Upper lobe of right lung (tissue), 1 donor: ENCODE measurements at places on chromosomes 11 and 22.
A peak's percentile ranks its signal among the peaks of the same experiment; 100 is the strongest.

- DNase-seq = no peak
These were observed 143.8 kb downstream of the LARGE1 start for GRCh38 chr22:33776491-33776890.

DNA sequence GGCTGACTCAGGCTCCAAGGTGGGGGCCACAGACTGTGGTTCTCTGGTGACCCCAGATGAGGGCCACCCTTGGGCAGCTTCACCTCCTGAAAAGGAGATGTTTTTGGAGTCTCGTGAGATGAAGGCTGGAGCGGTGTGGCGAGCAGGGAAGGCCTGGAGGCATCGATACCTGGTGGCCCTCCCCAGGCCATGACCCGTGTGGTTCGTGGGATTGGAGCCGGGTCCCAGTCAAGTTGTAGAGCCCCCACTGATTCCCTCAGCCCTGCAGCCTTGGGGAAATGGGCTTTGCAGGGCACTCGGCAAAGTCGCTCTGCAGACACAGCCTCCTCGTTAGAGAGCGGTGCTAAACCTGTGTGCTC, 1083.4 kb downstream of the BRD1 start:
- peak; percentile 53 for DNase-seq

- no peak for DNase-seq
These were observed 41.7 kb downstream of the MCM5 start for GRCh38 chr22:35441489-35442100.

- no peak for DNase-seq
These were observed 6.6 kb upstream of the OR4B1 start for GRCh38 chr11:48210052-48210451.

GRCh38 chr11:99117603-99118002, 96.9 kb downstream of the CNTN5 start:
- DNase-seq = no peak

DNA sequence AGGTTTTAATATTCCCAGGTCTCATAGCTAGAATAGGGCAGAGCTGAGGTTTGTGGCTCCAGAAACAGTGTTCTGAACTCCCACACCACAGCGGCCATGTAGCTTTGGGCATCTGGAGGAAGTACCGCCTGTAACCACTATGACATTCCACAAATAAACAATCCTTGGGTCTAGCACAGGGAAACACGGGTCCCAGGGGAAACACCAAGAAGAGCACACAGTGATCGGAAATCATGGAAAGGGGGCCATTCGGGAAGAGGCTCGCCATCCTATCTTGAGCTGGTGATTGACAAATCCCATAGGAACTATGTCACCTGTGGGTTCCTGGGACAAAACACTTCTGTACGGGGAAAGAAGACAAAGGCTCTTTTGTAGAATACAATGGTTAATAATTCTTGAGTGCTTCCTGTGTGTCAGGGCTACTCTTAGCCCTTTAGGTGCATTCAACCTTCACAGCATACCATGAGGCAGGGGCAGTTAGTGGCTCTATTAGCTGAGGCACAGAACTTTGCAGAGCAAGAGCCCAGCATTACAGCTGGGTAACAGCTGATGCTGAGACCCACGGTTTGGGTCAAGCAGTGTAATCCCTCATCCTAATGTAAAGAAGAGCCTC, 514.2 kb downstream of the NTM start:
- no peak for DNase-seq

DNA sequence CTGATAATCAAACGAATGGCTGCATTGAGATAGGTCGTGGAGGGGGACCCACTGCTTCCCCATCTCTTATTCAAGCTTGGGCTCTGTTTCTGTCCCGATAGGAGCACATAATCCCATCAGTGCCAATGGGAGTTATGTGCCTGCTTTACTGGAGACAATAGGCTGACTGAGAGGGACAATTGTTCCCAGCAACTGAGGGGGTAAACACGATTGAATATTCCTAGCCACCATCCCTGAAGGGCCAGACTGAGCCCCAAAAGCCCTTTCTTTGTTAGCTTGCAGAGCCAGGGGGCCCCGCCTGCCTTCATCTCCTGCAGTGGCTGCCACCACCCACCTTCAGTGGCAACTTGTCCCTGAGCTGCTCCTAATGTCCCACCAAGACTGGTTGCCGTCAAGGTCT, 172.8 kb upstream of the NAV2 start:
- no peak for DNase-seq

DNA sequence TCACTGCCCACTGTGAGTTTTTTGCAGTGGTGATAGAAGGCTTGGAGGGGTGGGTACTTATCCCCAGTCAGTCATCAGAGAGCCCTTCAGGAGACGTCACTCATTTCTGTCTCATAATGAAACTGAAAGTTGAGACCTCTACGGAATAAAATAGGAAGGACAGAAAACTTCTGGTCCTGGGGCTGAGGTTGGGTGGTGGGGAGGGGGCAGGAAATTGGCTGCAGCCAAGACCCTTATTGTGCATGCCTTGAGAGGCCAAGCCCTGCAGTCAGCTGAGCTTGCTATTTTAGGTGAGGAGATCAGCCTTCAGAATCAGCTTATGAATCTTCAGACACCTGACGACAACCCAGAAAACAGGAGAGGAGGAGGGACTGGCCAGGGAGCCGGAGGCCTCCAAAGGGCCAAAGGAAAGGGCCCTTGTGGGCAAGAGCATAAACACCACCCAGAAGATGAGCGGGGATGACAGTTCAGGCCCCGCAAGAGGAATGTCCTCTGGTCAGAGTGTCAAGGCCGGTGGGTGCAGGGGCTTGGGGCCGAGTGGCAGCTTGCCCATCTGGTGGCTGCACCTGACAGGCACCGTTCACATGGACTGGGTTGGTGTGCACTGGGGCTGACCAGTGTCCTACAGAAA, 17.9 kb upstream of the ADA2 start:
- no peak for DNase-seq

DNA sequence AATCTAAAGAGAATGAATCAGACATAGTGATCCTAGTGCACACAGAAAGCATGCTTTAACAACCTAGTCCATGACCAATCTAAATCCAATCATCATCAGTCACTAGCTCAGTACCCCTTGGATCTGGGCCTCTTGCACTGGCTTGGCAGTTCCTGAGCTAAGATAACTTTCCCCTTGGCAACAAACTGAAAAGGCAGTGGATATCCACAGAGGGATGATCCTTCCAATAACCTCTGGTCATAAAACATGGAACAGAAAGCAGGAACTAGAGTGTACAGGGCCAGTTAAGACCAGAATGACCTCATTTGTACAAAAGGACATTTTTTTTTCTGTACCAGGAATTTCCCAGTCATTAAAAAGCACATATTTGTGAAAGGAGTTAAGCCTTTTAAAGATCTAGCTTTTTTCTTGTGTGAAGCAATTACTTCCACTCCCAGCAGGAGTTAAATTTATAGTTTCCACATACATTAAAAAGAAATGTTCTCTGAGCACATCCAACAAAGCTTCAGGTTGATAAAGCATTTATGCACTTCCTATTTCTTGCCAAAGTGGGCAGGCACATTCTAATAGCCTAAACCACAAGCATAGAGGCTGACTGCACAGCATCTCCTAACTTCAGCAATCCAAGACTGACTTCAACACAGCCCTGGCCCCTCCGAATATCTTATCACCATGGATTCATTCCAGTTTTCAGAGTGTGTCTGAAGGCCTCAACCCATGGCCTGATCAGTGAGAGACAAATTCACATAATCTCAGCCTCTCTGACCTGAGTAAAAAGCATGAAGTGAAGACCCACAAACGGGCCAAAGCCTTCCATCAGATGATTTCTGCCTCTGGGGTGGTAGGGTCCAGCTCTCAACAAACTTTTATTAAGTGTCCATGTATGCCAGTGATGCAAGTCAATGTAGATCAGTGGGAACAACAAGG, 29.9 kb downstream of the GUCY1A2 start:
- no peak for DNase-seq

GRCh38 chr11:46001448-46001914, 79.0 kb downstream of the LARGE2 start:
- DNase-seq = no peak

DNA sequence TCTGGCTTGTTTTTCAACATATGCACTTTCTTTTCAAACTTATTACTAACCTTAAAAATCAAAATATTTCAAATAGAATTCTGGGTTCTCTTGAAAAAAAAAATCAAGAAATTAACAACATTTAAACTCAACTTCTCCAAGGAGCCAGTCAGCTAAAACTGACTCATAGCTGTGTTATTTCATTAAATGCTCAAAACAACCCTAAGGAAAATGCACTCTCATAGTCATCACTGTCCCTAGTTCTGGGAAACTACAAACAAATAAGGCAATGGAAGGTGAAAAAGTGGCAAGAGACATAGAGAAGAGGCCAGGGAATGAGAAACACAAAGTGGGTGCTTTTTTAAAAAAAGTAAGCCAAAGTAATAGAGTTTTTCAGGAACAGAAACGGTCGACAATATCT, 4.1 kb upstream of the ARHGAP20 start:
- DNase-seq = no peak

GRCh38 chr11:92022499-92022898, 202.1 kb upstream of the FAT3 start:
- DNase-seq = no peak

GRCh38 chr11:100861212-100861611, 174.1 kb downstream of the ARHGAP42 start:
- DNase-seq = no peak

- no peak for DNase-seq
These were observed 208.1 kb downstream of the MYO18B start for GRCh38 chr22:25950111-25950510.
